Esophagus muscularis mucosa (tissue), 4 donors: ENCODE measurements at places on chromosomes 11 and 22. TPM values are rescaled to one million over a fixed set of nuclear protein-coding genes. Genes with fewer than 3 reads are reported as not detected.

Gene SLC17A6
- total RNA-seq: not detected

Gene FBLN1
- total RNA-seq: 355 TPM

- DNase-seq: peak; percentile 68
These were observed 25.9 kb upstream of the TOLLIP start for GRCh38 chr11:1335264-1335810.

DNA sequence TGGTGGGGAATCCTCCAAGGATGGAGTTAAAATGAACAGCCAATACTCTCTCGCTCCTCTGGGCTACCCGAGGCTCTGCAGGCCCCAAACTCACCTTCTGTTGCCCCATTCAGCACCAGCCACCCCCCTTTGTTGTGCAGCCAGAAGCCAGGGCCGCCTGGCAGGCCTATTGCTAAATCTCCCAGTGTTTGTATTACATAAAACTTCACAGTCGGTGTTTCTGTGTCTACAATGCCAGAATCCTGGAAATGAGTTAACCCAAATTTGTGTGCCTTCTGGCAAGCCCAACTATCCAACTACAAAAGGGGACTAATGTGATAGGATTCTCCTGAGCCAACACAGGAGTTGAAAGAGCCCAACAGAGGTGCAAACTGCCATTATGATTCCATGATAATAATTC lies 9.3 kb downstream of the KCNJ5 start:
- DNase-seq: no peak

DNA sequence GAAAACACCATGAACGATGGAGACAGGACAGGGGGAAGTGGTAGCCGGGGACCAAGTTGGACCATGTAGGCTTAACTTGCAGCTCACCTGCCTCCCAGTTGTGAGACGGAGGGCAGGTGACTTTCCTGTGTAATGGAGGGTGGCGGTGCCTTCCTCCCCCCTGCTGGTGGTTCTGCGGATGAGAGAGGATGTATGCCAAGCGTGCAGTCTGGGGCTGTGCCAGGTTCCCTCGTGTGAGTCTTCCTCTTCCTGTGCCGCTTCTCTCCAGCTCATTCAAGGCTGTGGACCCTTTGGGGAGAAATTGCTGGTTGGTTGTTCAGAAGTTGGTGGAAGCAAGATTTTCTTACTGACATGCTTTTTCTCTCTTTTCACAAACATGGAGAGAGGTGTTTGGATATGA lies 35.1 kb downstream of the MPPED1 start:
- DNase-seq: no peak

GRCh38 chr11:106480581-106481190 lies 403.2 kb downstream of the AASDHPPT start:
- DNase-seq: no peak
